ENCODE measurements at places on chromosomes 2 and 18.
A peak's percentile ranks its signal among the peaks of the same experiment; 100 is the strongest.

GRCh38 chr2:75276093-75277029 lies 77.0 kb upstream of the TACR1 start:
- no peak for DNase-seq

- DNase-seq: no peak
These were observed 186.5 kb upstream of the NRP2 start for GRCh38 chr2:205495819-205496218.

DNA sequence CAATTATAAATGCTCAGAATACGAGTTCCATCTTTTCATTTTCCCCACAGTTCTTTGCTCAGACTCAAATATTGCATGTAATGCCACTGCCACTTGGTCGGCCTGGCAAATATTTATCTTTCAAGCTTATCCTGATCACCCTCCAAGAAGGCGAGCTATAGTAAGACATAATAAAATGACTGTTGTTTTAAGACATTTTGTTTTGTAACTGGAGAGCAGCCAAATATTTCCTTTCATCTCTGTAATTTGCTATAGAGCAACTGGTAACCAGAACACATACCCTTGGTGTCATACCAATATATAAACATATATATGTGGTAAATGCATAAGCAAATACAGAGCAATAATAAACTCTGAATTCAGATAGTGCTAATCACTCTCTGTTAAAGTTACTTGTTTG lies 7.3 kb upstream of the ATL2 start:
- peak; percentile 50 for DNase-seq

DNA sequence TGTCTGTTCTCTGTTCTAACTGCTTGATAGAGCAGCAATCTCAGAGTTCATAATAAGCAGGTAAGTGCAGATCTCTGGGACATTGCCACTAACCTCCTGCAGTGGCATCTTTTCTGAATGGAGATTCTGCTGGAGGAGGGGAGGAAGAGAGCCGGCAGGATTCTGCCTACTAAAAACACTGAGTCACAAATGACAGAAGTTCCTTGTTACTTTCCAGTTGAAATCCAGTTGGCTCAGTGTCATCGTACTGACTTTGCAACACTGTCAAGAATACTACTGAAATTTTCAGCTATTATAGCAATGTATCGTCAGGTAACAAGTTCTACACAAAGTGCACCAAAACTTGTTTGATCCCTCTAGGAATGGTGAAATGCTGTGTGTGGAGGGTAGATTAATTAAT lies 79.6 kb upstream of the ST6GAL2 start:
- DNase-seq: no peak

DNA sequence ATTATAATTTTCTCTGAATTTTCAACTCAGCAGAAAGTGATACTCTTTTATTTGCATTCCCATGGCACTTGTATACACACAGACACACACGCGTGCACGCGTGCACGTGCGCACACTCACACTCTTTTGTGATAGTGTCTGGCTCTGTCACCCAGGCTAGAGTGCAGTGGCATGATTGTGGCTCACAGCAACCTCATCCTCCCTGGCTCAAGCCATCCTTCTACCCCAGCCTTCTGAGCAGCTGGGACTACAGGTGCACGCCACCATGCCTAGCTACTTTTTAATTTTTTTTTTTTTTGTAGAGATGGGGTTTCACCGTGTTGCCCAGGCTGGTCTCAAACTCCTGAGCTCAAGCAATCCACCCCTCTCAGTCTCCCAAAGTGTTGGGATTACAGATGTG lies 123.2 kb downstream of the MC4R start:
- no peak for DNase-seq

- DNase-seq: no peak
These were observed 74.6 kb downstream of the KYNU start for GRCh38 chr2:142952018-142952417.

DNA sequence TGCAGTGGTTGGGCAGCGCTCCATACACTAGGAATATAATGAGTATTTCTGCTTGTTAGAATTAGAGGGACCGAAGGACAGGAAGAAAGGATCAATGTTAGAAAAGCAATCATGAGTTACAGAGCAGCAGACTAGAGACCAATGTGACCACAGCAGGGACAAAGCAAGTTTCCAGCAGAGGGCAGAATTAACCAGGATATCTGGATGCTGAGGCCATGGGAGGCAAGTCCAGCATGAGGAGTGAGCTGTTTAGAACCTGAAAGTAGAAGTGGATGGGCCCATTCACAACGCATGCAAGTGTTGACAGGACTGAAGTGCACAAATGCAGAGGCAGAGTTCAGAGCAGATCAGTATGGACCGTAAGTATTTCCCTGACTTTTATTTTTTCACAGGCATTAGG lies 910.4 kb upstream of the GYPC start:
- no peak for DNase-seq

- DNase-seq: peak; percentile 81
These were observed 169.2 kb downstream of the ZFP36L2 start for GRCh38 chr2:43057026-43057741.

DNA sequence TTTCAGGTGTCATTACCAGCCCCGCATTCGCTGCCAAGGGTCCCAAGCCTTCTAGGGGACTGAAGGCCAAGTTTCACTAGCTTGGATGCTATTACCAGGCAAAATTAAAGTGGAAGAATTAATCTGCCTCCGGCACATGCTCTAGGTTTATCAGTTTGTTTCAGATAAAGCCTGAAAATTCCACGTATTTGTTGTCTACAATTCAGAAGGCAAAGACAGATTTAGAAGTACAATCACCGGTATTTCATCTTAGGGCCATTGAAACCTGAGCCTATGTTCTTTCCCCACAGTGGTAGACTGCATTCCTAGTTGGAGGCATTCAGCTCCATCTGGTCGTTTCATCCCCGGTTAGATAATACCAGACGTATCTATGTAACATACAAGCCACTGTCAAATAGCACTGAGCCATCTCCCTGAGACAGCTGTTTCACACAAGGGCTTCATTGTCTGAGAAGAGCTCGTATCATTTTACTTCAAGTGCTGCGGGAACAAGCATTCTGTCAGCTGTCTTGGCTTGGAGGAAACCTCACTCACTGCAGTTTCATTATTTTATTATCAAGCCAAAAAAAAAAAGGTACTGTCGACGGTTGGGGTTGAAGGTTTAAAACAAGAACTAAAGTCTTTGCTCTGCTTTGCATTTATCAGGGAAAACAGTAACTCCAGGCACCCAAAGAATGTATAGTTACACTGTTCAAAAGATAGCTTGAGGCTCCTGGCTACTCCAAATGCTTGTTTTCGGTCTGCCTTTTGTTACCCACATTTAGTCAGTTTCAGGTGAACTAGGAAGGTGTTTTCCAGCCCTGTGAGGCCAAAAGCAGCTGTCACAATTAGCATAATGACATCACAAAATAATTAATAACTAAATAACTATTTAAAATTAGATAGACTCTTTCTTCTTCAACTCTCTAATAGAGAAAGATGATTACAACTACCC lies 76.7 kb downstream of the TGIF1 start:
- DNase-seq: no peak

DNA sequence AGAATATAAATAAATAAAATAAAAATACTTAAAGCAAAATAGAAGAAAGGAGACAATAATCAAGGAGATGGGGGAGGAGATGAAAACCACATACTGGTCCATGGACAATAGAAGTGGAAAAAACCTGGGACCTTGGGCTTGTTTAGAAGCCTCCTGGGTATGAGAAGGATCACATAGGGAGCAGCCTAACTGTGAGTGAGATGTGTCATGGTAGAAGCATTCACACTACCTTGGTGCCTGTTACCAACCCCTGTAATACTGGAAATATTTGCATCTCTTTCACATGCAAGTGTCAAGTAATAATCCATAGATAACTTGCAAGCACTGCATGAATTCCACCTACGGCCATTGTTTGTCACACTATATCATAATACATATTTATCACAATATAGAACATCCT lies 23.2 kb upstream of the RNF103 start:
- DNase-seq: no peak

- no peak for DNase-seq
These were observed 16.1 kb downstream of the NCK2 start for GRCh38 chr2:105760639-105761337.

GRCh38 chr2:68846091-68846490 lies 25.1 kb downstream of the BMP10 start:
- no peak for DNase-seq

DNA sequence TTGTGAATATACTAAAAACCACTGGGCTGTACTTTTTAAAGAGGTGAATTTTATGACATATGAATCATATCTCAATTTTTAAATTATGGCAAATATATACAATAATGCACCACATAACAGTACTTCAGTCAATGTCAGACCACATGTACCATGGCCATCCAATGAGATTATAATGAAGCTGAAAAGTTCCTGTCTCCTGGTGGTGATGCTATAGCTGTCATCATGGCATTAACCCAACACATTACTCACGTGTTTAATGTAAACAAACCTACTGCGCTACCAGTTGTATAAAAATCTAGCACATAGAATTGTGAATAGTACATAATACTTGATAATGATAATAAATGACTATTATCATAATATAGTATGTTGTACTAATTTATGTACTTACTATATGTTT lies 77.6 kb upstream of the ID2 start:
- DNase-seq: no peak

DNA sequence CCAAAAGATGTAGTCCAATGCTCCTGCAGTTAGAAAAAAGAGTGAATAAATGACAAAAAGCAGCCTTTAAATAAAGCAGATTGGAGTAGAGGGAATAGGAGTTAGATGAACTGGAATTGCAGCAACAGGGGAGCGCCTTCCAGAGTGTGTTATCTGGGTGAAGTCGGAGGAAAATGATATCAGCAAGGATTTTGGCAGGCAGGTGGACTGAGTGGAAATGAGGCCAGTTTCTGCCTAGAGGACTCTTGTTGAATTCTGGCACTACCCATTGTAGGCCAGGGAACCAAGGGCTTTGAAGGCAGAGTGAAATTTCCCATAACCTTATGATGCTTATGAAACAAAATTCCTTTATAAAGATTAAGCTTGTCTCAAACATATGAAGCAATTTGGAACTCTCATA lies 59.8 kb downstream of the AKAIN1 start:
- no peak for DNase-seq

DNA sequence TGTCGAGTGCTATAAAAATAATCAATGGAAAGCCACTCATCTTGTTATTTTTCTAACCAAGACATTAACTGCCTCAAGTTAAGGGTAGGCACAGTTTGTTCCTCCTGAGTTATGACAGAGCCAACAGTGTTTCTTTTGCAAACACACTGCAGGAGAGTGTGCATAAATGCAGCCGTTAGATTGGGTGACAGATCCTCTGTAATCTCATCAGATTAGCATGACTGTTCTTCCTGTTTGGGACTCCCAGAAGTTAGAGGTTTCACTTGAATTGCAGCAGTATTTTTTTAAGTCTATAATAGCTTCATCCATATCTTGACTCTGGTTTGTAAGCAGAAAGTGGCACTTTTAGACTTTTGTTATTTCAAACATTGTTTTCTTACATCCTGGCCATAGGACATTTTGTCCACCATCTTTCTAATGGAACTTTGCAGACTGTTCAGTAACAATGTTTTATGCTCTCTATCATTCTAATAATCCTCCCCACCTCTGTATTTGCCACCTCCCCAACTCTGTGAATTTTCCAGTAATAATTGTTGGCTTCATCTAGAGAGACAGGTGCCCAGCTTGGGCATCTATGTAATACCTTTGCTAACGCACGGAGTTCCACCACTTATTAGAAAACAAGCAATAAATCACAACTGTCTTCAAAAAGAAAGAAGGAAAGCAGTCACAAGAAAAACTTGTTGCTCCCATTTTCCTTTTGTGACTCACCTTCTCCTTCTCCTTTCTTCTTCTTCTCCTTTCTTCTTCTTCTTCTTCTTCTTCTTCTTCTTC lies 560.0 kb downstream of the ADCYAP1 start:
- no peak for DNase-seq

DNA sequence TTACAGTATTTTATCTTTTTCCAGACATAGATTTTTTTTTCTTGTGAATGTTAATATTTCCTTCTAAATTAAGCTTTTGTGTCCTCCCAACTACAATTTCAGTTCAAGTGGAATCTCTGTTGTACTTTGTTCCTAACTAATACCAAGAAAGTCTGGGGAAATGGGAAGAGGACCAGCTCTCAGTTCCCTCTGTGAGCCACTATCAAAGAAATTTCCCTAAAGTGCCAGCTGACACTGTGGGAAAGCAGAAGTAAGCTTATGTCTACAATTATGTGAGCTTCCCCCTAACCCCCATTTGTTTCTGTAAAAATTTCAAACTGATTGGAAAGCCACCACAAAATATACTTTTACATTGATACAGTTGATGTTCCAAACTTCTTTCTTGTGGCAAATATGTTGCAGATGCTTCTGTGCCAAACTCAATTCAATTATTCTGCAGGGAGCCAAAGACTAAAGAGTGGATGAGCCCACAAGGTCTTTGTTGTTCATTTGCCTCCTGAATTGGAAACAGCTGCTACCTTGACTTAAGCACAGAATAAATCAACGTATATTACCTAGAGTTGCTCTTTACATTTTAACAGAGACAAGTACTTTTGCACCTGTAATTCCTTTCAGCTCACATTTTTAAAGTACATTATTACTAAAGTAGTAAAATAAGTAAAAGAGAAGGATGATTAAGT lies 306.6 kb downstream of the PTH2R start:
- no peak for DNase-seq

- DNase-seq: no peak
These were observed 116.8 kb upstream of the SERPINE2 start for GRCh38 chr2:224155896-224156295.

GRCh38 chr2:85410584-85411404 lies 628 bp upstream of the CAPG start:
- no peak for DNase-seq

GRCh38 chr2:196404276-196404675 lies 232.9 kb upstream of the STK17B start:
- DNase-seq: no peak

DNA sequence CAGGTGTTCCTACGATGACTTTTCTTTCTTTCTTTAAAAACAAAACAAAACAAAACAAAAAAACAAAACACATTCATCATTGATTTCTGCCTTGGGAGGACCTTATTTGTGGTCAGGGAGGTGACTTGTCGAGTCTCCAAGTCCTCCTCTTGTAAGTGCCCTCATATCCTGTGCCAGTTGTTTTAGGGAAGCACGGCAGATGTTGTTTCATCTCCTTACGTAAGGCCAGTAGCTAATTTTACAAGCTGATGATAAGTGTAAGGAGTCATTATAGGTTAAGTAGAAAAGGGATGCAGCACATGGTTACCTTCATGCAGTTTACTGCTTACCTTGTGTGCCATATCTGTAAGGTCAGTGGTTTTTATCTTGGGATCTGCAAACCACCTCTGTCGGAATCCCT lies 52.2 kb downstream of the MRPS9 start:
- no peak for DNase-seq

GRCh38 chr18:48887905-48888772 lies 62.6 kb downstream of the SMAD7 start:
- no peak for DNase-seq

GRCh38 chr2:39407516-39408296 lies 29.4 kb downstream of the MAP4K3 start:
- no peak for DNase-seq

GRCh38 chr2:13611939-13612338 lies 895.2 kb downstream of the TRIB2 start:
- DNase-seq: no peak

GRCh38 chr2:128622371-128622770 lies 303.7 kb upstream of the HS6ST1 start:
- DNase-seq: no peak
